ENCODE measurements at places on chromosomes 3 and 15. TPM values are rescaled to one million over a fixed set of nuclear protein-coding genes. Genes with fewer than 3 reads are reported as not detected.

DNA sequence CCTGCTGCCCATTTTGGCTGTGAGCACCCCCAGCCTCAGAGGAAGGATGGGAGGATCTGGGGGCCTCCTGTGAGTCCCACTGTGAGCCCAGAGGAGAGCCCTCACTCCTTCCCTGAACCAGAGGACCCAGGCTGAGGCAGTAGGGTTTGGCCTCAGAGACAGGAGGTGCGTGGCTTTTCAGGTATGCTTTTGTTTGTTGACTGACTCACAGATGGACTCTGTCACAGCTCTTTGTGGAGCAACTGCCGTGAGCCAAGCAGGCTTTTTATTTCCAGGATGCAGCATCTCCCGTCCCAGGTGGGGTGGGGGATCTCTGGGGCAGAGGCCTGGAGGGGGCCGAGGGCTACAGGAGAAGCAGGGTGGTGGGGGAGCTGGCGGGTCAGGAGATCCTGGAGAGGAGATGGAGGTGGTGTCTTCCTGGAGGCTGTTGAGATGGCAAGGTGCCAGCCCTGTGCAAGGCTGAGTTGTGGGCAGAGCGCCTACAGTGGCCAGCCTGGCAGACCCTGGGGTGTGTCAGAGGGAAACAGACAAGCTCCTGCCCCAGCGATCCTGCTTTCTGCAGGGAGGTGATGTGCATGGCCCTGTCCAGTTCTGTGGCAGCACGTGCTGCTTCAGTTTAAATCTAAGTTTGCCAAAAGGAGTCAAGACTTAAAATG, 24.0 kb downstream of the PLXNA1 start:
- no peak for DNase-seq

The DGKG gene
- total RNA-seq, result 0.97 TPM

- no peak for DNase-seq
These were observed 5.6 kb upstream of the CCDC13 start for GRCh38 chr3:42778644-42779043.

The MYZAP gene
- total RNA-seq, result 0.72 TPM

DNA sequence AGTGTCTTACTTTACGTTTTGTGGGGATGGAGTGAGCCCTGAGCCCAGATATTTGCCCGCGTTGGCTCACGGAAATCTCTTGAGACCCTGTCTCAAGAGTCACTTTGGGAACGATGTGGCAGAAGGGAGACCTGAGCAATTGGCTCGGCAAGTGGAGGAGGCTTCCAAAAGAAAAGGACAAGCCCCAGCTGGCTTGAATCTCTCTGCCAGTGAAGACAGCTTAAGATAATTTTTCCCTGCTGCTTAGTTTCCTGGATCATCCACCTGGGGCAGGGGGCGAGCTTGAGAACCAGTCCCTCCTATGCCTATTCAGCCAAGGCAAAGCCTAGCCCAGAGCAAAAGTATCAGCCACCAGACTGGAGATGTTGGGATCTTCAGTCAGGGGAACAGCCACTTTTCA, 708 bp downstream of the SEC22A start:
- no peak for DNase-seq

The CFAP91 gene
- 0.34 TPM for total RNA-seq

The MORC1 gene
- not detected for total RNA-seq

DNA sequence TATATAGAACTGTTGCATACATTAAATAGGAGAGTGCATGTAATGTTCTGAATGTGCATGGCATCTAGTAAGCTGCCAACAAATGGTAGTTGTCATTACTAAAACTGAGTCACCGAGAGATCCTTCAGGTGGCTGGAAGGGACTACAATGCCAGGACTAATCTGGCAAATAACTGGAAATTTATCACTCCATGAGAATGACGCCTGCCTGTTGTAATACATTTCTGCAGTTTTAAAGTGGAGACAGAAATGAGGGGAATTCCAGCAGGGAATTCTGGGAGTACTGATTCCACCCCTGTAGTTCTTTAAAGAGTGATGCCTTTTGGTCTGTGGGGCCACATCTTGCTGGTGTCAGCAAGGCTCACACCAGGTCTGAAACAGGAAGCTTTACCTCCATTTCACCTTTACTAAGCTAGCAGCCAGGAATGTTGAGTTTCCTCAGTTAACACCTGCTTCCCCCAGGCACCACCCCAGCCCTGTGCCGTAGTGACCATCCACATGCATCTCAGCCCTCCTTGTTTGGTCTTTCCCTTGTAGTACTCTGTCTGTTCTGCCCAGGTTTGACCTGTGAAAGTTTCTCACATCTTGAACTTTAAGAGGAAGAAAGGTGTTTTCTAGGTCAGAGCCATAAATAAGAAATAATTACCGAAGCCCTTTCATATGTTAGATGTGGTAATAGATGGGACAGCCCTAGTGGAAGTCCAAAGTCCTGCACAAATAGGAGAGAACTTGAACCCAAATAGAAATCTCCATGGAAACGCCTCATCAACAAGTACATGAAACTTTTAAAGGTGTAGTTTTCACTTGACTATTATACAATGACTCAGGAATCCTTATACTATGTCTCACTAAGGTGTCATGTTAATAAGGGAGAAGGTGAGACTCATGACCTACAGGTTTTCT, 56.7 kb upstream of the LMOD3 start:
- no peak for DNase-seq

DNA sequence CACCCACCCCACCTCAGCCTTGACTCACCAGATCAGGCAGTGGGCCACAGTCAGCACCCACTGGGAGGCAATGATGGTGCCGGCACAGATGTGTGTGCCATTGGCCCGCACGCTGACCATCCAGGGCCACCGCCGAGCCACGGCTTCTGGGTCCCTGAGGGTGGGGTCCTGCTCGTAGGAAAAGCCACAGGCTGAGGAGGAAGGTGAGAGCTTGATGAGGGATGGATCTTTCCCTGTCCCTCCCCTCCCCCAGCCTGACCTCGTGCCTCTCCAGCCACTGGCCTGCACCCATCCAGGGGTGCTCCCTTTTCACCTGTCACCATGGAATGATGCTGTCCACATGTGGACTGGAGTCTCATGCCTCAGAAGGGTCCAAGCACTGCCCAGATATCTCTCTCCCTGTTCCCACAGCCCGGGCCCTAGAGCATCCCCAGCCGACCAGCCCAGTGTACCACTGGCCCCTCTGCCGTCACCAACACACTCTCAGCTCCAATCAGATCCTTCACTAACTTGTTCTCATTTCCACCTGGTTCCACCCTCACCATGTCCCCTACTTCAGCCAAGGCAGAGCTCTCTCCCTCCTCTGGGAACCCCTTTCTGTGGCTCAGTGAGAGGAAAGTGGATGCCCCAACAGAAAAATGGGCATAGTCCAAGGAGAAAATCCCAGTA, 2.0 kb downstream of the PRSS50 start:
- DNase-seq, result peak; percentile 28

The NUP210 gene
- total RNA-seq, result 0.05 TPM

DNA sequence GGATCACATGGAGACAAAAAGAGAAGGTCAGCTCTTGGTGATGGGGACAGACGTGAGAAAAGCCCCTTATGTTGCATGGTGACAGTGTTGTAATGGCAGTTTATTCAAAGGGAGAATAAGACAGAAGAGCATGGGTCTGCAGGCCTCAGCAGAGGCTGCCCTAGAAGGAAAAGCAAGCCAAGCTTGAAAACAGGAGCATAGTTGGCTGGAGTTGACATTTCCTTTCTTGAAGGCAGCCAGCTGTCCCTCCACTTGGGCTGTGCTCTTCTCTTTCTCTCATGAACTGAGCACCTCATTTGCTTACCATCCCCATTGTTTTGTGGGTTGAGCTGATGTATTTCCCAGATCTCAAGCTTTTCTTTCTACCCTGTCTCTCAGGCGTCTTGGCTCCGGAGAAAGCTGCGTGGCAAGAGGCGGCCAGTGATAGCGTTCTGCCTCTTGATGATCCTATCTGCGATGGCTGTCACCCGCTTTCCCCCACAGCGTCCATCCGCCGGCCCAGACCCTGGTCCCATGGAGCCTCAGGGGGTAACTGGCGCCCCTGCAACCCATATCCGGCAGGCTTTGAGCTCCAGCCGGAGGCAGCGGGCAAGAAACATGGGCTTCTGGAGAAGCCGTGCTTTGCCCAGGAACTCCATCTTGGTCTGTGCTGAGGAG, 52.9 kb downstream of the GASK1A start:
- DNase-seq, result no peak

DNA sequence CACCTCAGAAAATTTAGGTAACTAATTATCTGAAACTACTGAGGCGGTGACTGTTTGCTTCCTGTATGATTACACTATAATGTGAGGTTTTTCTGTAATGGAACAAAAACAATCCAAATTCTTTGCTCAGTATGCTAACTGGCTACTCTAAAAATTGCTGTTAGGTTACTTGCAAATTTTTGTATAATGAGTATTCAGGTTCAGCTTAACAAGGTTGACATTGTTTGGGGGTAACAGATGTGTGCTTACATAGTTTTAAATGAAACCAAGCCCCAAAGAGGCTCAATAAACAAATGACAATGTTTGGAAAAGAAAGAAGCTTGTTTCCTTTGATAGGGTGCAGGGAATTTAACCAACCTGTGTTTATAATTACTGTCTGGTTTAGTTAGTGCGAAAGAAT, 414.5 kb upstream of the MDFIC2 start:
- DNase-seq, result peak; percentile 90

The SMAD6 gene
- 46.4 TPM for total RNA-seq

GRCh38 chr3:152040319-152040718, 166.9 kb downstream of the SUCNR1 start:
- no peak for DNase-seq

DNA sequence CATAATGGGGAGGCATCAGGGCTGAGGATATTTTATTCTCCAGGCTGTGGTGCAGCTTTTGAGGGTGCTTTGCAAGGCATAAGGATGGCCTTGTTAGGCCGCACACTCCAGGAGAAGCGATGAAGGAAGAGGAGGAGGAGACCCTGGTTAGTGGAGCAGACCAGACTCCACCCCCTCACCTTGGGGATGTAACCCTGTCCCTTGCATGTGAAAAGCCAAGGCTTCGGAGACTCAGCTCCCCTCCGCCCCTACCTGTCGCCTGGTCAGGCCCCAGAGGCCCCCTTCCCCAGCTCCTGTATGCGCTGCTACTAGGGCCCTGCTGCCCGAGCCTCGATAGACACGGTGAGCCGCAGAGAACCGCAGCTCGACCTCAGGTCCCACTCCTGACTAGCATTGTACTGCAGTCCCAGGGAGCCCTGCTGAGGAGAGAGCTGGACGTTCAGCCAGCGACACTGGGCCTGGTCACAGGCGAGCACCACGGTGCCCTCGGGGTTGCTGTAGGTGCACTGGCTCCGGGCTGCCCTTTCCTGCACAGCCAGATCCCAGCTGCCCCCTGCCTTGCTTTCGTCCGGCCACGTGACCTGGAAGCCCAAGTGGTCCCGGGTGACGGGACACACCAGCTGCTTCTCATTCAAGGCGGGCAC, 10.2 kb downstream of the CPN2 start:
- no peak for DNase-seq

The MUC4 gene
- total RNA-seq, result not detected

The ATG3 gene
- 73.2 TPM for total RNA-seq

DNA sequence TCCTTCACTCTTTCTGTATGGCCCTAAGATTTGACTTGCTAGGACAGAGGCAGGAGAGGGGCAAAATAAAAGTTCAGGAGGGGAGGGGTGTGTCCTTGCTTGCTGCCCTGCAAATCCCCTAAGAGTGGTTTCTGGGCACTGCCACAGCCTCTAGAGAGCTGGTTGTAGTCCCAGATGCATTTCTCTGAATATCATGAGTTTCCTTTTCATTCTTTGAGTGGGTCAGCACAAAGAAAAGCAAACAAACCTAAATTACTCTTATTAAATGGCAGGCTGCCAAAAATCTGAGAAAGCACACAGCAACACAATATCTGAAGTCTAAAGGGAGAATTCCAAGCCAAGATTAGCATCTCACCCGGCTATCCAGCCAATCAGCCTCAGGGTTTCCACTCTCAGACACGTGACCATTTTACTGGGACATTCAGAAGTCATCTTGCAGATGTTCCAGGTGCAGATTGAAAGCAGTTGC, 919.3 kb downstream of the TUSC7 start:
- peak; percentile 45 for DNase-seq
